GF-D8 (cell line): ENCODE measurements at places on chromosomes 4 and X.

GRCh38 chrX:38382663-38383062, 30.3 kb downstream of the OTC start:
- DNase-seq = no peak

DNA sequence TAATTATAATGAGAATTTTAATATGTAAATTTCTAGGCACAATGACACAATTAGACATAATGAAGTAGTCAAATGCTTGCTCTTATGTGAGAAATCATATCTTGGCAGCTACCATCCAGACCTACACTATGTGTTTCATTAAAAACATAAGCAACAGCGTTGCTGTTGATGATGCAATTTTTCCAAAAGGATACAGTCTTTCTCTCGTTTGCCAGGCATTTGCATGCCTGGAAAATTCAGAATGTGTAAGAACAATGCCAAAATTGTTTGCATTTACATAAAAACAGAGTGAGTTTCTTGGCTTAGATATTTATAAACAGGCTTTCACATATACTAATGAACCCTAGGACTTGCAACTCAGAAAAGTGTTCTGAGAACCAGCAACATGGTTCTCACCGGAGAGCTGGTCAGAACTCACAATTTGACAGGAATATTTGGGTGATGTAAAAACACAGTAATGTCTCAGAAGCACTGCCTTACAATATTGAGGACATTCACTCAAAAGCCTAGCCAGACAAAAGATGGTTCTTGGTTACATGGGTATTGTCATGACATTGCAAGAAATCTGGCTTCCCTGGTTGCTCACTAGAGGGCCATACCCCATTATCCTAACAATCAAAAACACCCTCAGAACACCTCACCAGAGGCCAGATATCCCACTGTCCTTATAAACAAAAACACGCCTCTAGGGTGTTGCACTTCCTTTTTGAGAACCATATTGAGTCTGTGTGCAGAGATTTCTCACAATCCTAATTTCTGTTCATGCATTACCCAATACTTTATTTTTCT, 1029.0 kb upstream of the AGA start:
- no peak for DNase-seq

DNA sequence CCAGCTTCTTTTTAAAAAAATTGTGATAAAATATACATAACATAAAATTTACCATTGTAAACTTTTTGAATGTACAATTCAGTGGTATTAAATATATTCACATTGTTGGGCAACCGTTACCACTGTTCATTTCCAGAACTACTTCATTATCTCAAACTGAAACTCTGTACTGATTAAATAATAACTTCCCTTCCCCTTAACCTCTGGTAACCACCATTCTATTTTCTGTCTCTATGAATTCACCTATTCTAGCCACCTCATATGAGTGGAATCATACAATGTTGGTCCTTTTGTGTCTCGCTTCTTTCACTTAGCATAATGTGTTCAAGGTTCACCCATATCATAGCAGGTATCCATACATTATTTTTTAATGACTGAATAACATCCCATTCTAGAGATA, 8.3 kb downstream of the GPR50 start:
- no peak for DNase-seq

DNA sequence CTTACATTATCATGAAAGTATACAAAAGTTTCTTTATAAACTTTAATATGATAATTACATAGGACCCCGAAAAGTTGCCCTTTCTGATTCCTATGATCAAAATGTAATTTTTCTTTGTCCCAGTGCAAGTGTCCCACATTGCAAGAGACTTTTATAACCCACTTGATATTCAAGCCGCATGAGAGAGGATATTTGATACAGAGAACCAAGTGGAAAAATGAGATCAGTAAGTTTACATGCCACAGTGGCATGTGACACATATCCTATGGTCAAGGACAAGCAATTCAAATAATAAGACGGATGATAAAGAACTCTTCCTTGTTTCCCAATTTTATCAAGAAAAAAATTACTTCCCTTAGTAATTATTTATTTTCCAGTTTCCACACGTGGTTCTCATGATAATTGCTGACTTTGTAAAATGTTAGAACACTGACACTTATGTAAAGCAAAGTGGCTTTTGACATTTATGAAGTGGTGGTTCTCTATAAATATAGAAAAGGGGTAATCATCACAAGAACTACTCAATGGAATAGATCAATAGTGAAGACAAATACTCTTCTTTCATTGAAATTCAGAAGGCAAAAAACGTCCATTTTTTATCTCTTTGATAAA, 273.7 kb upstream of the NOCT start:
- no peak for DNase-seq

DNA sequence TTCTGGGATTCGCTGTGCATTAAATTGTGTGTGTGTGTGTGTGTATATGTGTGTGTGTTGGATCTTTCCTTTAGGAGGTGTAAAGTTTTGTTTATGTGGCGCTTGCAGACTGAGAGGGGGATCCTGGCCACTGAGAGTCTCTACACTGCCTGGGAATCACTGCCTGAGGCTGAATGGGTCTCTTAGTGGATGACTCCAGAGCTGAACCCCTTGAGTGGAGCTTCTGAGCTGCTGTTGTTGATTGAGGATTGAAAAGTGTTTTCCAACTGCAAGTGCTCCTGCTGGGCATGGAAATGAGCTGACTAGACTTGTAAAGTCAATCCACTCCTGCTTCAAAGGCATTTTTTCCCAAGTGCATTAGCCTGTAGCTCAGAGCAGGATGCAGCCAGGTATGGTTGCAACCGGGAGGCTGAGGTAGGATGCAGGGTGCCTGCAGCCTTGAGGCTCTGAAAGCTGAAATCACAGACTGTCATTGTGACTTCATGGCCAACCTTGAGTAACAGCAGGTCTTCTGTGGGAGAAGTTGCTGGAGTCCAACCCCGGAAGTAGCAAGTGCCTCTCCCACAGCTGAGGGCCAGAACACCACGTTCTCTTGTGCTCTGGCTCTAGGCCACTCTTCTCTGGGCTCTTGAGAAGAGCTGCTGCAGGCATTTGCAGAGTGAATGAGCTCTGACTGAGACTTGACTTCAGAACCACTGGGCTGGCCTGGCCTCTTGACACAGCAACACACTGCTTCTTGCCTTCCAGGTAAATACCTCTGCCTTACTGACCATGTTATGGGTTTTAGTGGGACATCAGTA, at the start of gene TBX22:
TBX22 (plus strand) TSS at position 613 of the 800 bp plus-strand sequence. CDS start 7,517 bp downstream, outside the sequence.
- DNase-seq = no peak

DNA sequence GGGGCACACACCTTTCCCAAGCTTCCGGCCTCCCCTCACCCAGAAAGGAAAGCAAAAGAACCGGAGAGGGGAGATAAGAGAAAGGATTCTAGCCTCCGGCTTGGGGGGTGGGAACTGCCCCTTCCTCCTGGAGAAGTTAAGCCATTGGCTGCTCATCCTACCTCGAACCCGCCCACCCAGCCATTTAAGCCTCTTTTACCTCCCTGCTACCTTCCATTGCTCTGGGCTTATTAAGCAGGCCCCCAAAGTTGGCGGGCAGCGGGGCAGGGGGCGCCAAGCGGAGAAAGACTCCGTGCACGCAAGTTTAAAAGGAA, 2.3 kb downstream of the MAML3 start:
- peak; percentile 80 for DNase-seq

- no peak for DNase-seq
Observed at GRCh38 chr4:162853788-162854187, 312.9 kb downstream of the NAF1 start.

DNA sequence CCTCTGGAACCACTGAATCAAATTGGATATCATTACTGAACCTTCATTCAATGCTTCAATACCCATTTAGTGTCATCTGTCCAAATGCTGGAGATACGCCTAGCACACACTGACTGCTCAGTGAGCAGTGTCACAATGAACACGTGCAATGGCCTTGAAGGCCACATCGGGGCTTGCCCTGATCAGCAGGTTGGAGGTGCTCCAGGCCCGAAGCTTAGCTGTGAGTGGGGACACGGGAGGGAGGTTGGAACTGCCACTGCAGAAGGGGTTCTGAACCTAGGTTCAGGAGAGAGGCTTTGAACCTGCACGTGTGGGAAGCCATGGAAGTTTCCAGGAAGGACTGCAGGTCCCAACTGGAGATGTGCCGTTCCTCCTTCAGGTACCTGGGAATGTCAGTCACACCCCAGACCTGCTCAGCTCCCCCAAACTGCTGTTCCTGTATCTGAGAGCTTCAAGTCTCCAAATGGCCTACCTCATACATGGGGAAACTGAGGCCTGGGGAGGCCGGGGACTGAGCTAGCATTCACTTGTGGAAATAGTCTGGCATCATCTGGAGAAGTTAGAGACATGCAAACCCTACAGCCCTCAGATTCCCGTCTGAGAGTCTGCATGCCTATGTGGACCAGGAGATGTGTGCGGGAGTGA, 1.9 kb upstream of the WAS start:
- no peak for DNase-seq

GRCh38 chrX:148620023-148620422, 119.6 kb downstream of the AFF2 start:
- DNase-seq = no peak

GRCh38 chrX:100995469-100995868, 26.0 kb downstream of the ARL13A start:
- DNase-seq = no peak

GRCh38 chrX:154487518-154488290, 1.3 kb upstream of the UBL4A start:
- no peak for DNase-seq

DNA sequence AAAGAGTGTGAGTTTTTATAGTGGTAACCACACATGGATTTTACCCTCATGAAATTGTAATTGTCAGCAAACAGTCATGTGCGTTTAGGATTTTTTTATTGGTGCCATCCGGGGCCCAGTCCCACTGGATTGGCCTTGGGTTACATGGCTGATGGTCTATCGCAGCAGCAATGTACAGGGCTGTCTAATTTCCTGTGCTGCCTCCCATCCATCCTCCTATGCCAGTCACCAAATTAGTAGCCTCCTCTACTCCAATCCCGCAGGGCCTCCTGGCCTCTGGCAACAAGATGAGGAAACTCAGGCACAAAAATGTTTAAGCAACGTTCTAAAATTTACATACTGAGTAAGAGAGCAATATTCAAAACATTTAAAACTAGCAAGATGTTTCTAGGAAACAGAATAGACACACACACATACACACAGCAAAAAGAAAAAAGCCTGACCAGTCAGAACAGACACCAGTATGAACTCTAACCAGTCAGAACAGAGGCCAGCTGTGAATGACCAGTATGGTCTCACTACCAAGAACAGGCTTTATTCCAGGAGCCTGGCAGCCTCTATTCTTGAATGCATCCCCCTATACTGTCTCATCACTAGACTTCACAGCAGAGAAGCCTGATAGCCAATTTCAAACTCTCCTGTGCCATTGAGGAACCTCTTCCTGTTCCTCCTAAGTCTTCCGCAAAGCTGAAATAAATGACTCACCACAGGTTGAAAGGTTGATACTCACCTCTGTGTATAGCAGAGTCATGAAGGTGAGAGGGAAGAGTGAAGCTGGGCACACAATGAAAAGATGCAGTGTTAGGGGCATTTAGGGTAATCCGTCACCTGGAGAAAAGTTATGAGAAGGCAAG, 42.6 kb downstream of the CHRNA9 start:
- DNase-seq = no peak

- DNase-seq = no peak
Observed at GRCh38 chr4:2850966-2851798, 7.5 kb downstream of the ADD1 start.

GRCh38 chr4:154466336-154466735, 25.3 kb downstream of the DCHS2 start:
- no peak for DNase-seq

DNA sequence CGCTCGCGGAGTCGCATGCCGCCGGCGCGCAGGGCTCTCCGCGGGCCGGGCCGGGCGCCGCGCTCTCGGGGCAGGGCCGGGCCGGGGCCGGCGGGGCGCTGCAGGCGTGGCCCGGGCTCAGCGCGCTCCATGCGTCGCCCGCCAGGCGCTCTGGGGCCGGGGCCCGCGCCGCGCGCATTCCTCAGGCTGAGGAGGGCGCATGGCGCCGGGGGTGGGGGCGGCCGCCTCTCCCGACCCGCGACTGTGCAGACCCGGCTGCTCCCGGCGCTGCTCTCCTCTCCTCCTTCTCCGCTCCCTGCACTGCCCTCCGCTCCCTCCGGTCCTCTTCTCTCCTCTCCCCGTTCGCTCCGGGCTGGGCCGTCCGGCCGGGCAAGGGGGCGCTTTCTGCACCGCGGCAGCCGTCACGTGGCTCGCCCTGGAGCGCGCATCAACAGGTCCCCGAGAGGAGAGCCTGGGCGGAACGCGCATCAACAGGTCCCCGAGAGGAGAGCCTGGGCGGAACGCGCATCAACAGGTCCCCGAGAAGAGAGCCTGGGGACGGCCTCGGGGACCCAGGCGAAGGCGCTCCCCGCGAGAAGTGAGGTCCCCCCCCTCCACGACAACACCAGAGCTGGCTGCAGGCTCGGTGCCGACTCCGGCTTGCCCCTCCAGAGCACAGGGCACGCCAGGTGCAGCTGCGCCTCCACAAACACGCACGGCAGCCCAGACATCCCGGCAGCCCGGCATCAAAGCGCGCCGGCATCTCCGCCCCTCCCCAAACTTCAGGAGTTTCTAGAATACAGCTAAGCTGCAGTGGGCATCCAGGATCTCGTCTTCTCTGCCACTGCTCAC, 12.9 kb downstream of the PPP2R3B start:
- DNase-seq = no peak
